ENCODE measurements at places on chromosomes 5 and 9. TPM values are rescaled to one million over a fixed set of nuclear protein-coding genes. Genes with fewer than 3 reads are reported as not detected.

SPINK7 gene
- not detected for total RNA-seq

PCDHA9 gene
- not detected for total RNA-seq

TTC23L gene
- total RNA-seq: 0.21 TPM

TEK gene
- total RNA-seq: 0.12 TPM

HTR4 gene
- not detected for total RNA-seq
